G401 (cell line): ENCODE measurements at places on chromosomes 6 and 20.

GRCh38 chr6:90989763-90990162 is 402.9 kb upstream of the MAP3K7 start:
- DNase-seq: no peak

GRCh38 chr20:36399147-36399968 is 93.2 kb downstream of the DLGAP4 start:
- peak; percentile 46 for DNase-seq

GRCh38 chr20:45085289-45085688 is 15.6 kb downstream of the KCNS1 start:
- no peak for DNase-seq

GRCh38 chr6:106535012-106535411 is 94.3 kb downstream of the RTN4IP1 start:
- no peak for DNase-seq

DNA sequence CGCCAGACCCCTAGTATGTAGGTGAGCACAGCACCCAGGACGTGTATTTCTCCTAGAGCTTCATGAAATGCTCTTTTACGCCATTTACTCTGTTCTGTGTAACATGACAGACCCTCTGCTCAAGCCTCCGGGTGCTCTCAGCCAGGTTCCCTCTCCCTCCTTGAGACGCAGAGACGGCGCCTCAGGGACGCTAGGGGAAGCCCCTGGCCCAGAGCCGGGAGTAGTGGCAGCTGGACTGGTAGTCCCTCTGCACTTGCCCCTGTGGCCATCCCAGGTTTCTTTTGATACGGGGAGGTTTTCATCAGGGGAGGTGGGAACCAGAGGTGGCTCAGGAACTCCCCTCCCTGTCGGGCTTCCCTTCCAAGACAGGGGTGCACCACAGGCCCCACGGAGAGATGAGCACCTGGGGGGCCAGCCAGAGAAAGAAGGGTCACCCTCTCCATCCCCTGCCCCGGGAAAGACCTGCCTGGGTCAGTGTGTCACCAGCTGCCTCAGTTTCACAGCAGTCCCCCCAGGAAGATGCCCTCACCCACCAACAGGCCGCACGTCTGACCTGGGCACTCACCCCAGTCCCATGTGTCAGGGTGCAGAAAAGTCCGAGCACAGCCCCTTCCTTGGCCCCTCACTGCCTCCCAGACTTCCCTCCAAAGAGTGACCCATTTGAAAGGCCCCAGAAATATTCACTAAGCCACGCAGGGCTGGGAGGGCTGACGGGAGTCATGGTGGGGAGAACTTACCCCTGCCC is 58.1 kb upstream of the AFDN start:
- DNase-seq: no peak

DNA sequence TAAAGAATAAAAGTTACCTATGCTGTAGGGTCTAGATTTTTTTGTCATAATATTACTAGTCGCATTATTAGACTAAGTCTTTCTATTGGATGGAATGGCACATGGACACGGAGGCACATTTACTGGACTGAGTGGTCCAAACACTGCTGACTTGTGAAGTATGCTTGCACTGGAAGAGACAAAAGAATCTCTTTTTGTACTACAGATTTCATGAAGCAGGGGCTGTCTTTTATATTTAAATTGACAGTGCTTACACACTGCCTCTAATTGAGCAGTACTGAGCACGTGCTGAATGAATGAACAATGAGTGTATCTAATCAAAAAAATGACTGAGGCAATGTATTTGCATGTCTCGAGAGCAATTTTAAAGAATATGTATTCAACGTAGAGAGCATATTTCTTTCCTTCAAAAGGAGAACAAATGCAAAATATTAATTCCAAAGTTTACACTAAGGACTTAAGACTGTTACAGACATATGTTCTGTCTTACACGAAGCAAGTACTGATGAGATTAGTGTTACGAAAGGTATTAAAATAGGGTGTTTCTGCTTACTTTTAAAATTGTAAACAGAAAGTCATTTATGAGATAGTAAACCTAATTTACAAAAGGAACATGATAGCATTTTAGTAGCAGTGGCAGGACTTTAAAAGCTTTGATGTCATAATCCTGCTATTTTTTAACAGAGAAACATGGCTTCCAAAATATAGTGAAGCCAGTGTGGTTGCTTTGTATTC is 8.3 kb downstream of the ELOVL2 start:
- DNase-seq: no peak
